Suppressor macrophage treated with lipopolysaccharide for 1 hour (primary cell): ENCODE measurements at places on chromosomes 13 and 19.
A peak's percentile ranks its signal among the peaks of the same experiment; 100 is the strongest.

GRCh38 chr19:48170817-48171347 is 402 bp downstream of the ZSWIM9 start:
- no peak for DNase-seq

DNA sequence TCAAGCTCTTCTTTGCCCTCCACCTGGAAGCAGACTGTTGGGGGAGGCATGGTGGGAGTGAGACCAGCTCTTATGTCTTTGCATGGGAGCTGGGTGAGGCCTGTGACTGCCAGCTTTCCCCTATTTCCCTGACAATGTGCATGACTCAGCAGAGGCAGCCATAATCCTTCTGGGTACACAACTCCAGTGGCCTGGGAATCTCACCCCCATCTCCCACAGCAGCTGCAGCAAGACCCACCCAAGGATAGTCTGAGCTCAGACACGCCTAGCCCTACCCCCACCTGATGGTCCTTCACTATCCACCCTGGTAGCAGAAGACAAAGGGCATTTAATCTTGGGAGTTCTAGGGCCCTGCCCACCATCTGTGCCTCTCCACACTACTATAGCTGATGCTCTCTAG is 41.4 kb upstream of the FGF14 start:
- DNase-seq: no peak

DNA sequence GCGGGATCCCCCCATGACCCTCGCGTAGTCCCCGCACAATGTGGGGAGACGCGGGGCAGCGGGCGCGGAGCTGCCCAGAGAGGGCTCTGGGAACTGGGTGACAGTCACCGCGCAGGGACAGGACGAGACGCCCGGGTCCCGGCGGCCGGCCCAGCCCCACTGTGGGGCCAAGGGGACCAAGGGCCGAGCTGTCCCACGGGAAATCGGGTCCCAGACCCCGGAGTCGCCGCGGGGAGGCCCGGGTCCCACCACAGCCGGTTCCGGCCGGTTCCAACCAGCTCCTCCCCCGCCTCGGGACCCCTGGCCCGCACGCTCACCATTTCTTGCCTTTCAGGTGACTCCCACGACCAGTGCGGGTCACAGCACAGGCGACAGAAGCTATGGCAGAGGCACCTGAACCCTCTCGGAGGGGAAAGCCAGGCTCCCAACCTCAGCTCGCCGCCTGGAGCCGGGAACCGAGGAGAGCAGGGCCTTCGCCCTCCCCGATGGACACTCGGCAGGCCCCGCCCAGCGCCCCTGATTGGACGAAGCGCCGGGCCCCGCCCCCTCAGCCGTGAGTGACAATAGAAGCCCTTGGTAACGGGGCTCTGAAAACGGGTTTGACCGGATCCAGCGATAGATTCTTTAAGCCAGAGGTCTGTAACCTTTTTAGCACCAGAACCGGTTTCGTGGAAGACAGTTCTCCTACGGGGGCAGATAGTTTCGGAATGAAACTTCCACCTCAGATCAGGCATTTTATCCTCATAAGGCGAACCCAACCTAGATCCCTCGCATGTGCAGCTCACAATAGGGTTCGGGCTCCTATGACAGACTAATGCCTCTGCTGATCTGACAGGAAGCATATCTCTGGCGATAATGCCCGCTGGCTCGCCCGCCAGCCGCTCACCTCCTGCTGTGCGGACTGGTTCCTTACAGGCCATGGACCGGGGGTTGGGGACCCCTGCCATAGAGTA is at the start of gene ZNF433:
Gene ZNF433 (minus strand): TSS at position 460 of the 953 bp plus-strand sequence. CDS start 140 bp downstream, at position 320.
- peak; percentile 90 for DNase-seq

- peak; percentile 55 for DNase-seq
These were observed 212.8 kb downstream of the ENOX1 start for GRCh38 chr13:43573802-43574514.

- DNase-seq: no peak
These were observed 178.9 kb downstream of the OLFM4 start for GRCh38 chr13:53207556-53207955.

- DNase-seq: no peak
These were observed 1194.4 kb downstream of the SLITRK1 start for GRCh38 chr13:82687884-82688283.

GRCh38 chr13:111115061-111115964 is at the start of gene ARHGEF7:
TSS of gene ARHGEF7 (plus strand) at chr13:111115310. CDS start at chr13:111115527, 217 bp downstream.
- DNase-seq: no peak

DNA sequence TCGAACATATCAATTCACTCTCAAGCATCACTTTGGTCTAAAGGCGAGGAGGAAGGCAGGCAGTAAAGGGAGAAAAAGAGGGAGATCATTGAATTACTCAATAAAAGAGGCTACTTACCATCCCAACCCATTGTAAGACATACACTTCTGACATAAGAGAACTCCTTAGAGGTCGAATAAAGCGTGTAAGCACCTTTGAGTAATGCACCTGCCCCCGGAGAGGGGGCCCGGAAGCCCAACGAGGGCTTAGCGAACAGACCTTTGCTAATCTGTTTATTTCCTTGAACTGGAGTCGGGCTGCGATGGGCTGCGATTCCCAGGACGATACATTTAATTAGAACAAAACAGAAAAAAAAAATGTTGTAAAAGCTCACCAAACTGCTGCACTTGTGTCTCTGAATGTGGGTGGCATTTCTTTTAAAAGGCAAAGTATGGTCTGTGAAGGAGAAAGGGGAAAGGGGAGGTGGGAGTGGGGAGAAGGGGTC is 3.0 kb downstream of the ZC3H4 start:
- DNase-seq: peak; percentile 29

DNA sequence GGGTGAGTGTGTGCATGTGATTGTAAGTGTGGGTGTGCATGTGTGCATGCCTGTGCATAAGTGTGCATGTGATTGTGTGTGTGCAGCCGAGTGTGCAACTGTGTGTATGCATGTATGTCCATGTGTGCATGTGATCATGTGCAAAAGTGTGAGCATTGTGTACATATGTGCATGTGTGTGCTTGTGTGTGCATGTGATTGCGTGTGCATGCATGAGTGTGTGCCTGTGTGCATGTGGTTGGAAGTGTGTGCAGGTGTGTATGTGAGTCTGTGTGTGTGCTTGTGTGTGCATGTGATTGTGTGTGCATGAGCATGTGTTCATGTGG is 3.5 kb downstream of the PODNL1 start:
- DNase-seq: no peak

DNA sequence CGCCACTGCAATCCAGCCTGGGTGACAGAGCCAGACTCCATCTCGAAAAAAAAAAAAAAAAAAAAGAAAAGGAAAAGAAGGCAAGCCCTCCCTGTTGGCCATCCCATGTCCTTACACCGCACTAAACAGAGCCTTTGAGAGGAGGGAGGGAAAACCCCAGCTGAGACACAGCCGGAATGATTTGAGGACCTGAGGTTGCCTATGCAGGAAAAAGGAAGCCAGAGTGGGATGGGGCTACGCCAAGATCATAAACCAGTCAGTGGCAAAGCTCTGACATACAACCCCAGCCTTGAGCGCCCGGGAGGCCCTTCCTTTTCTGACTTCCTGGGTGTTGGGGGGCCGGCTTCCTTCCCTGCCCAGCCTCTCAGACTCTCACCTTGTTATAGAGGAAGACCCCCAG is 12.5 kb upstream of the CHERP start:
- DNase-seq: no peak

GRCh38 chr13:38283346-38283745 is 66.3 kb upstream of the UFM1 start:
- no peak for DNase-seq

DNA sequence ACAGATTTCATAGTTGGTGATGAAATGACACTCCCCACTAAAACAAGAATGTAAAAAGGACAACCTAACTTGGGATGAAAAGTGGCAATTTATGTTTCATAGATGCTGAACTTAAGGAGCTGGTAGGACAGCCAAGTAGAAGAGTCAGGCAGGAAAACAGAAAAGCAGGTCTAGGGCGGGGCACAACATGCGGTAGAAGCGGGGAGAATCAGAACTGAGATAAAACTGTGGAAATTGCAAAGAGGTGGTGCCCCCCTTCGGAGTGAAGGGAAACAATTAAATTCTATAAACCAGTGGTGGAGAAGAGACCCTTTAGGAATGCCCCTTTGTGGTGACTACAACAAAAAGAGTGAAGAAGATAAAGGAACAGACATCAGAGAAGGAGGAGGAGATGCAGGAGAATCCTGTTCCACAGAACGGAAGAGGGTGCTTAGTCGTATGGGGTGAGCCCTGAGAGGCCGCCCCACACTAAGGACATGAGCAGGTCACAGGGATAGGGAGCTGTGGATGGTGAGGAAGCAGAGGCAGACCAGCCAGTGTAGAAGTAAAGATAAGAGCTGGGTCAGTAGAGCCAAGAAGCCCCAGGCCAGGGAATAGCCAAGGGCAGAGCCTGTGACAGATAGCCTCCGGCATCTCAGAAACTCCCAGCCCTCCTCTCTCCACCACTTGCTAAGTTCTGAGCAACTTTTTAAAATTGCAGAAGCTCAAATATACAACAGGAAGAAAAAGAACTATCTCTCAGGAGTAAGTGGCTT is 100.3 kb upstream of the DOCK9 start:
- DNase-seq: no peak

GRCh38 chr19:45100846-45101252 is 7.9 kb downstream of the PPP1R37 start:
- no peak for DNase-seq

GRCh38 chr19:3194106-3195087 is 8.7 kb downstream of the NCLN start:
- no peak for DNase-seq

DNA sequence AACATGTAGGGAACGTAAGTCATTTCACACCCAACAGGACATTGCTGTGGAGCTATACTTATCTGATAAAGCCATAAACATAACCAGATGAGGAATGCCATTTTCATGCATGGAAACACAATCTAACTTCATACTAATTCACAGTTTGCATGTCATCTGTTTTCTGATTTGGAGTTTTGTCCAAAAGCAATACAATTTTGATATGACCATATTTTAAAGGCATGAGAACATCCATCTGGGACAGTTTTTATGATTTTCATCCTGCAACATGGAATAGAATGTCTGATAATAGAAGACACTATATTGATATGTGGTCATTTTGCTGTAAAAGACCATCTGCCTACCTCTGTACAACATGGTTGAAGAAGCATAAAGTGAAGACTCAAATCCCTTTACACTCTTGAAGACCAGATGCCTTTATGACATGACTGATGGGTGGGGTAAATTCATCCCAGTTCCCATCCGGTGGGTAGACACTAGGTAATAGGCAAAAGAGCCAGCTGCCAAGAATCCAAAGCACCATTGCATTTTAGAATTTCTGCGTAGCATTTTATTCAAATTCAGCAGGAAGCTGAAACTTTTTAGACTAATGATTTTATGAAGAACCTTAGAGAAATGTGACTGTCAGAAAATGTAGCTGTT is 309.8 kb downstream of the LMO7 start:
- no peak for DNase-seq

GRCh38 chr13:105519771-105520170 is 1015.7 kb downstream of the EFNB2 start:
- DNase-seq: no peak

DNA sequence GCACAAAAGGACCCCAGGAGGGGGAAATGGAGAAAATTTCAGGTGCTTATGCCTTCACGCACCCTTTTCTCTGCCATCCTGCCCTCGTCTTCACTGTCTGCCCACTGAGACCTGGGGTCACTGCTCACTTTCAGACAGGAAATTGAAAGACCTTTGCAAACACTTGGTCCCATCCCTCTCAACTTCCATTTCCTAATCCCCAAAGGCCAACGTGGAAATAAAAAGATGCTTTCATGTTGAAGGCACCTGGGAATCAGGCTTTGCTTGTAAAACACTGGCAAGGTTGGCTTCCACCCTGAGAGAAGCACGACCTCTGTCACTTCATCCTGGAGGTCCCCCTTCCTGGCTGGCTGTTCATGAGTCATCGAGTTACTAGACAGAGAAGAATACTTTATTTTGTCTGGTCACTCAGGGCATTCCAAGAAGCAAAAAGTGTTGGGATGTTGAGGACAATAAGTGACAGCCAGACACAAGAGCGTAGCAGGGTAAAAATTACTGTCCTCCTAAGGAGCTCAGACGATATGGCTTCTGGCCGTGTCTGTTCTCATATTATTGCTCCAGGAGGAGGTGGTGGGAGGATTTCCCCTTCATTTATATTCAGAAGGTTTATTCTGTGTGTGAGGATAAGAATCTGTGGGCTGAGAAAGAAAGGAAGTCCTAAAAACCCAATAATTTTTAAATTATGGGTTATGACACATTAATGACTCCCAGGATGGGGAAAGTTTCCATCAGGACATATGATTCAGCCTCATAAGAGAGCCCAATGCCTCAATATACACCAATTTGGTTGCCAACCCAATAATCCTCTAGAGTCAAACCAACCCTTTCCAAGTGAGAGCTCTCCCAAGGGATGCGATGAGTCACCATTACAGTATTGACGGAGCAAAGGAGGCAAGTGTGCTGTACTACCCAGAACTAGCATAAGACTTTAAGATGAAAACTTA is 409.0 kb downstream of the COG6 start:
- peak; percentile 53 for DNase-seq

GRCh38 chr19:3723883-3724282 is 15.7 kb downstream of the TJP3 start:
- no peak for DNase-seq

DNA sequence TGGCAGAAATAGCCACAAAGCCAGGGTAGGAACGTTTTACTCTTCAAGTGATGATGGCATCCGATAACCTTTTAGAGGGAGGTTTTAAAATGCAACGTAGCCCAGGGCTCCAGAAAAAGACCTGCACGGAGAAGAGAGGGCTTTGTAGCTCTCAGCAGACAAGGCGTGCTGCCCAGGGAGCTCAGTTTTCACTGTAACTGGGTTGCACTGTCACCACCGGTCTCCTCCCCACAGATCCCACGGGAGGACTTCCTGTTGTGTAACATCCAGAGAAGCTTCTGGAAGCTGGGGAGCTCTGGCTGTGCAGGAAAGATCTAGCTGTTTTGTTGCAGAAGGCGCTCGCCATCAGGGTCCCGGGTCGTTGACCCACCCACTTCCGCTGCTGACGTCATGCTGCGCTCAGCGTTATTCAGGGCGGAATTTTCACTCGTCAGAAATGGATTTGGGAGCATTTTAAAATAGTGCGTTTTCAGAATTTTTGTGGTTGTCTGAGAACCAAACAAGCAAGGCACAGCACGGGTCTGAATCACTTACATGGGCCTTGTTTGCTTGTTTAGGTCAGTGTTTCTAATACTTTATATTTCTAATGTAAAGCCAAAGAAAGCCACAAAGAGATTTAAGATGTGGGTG is 50.8 kb downstream of the ATP11A start:
- no peak for DNase-seq

- no peak for DNase-seq
These were observed 44.9 kb upstream of the ADGRL1 start for GRCh38 chr19:14250870-14251269.

- DNase-seq: no peak
These were observed 33.7 kb downstream of the CRYL1 start for GRCh38 chr13:20491926-20492435.
